Stimulated activated CD4-positive, alpha-beta T cell treated with anti-CD3 and anti-CD28 coated beads, Interleukin-4, amount 100 ng/mL, for 4 hours (primary cell): ENCODE measurements at places on chromosomes 11 and 22.

DNA sequence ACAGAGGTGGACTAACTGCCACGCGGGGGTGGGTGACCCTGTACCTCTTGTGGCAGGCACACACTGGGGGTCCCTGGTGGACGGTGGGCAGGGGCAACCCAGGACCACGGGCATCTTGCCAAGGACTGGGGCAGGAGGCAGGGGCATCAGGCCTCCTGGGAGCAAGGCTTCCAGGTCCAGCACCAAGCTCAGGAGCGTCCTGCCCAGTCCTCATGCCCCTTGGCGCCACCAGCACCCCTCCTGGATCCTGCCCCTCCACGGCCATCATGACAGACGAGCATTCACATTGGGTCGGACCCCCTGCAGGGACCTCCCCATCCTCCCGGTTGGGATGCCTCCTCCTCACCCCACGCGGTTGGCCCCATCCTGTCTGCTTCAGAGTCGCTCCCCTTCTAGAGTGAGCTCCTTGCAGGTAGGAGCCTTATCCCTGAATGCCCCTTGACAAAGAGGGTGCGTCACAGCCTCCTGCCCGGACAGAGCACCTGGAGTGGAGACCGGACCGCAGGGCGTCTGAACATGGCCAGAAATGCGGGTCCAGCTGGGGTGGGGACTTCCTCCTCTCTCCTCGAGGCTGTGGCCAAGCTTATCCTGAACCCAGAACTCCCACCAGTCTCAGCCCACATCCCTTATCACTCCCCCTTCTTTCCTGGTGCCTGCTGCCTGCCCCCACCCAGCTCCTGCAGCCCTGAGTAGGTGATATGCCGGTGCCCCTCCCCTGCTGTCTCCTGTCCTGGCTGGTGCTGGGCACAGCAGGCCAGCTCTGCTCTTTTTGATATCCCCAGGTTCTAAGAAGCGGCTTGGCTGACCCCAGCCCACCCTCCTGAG lies 40.3 kb downstream of the IGF2 start:
- DNase-seq = no peak

DNA sequence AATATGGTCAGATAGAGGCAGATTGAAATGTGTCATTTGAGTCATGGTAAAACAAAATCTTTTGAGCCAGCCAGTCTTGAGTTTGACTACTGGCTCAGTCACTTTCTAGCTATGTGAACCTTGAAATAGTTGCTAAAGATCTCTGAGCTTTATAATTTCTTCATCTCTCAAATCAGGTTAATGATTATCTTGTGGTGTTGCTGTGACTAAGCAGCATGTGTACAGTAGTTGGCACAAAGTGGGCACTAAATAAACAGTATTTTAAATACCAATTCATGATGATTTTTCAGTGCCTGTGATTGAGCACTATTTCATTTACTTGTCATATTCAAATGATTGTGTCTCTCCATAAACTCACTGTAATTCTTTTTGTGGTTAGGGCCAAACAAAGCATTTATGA lies 70.8 kb downstream of the RAB38 start:
- no peak for DNase-seq

- DNase-seq = no peak
Measured at GRCh38 chr11:3357302-3357701, 21.6 kb downstream of the ZNF195 start.

DNA sequence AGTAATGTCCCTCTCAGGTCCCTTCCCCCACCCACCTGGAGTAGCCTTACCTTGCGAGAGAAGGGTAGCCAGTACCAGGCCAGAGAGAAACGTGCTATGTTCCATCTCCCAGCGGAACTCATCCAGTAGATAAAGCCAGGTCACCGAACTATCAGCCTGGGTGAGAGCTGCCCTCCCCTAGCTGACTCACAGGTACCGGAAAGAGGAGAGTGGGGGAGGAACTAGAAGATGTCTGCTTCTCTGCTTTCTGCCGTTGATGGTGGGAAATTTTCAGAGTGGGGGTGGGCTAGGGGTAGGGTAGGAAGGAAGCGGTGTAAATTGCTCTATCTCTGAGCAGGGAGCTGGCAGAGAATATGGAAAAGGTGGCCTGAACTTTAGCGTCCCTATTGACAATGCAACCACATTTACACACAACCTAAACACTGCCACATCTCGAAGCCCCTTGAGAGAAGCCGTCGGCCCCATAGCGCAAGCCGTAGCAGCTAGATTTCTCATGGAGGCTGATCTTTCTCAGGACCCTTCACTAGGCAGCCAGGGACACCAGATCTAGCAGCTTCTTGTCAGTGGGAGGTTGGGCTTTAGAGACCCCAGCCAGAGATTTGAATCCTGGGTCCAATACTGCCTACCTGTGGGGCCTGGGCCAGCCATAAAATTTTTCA lies at the start of gene CD3D:
Gene CD3D (minus strand): TSS at position 203 of the 659 bp plus-strand sequence. CDS start 98 bp downstream, at position 105.
- DNase-seq = peak; percentile 53

GRCh38 chr11:123219066-123219690 lies 24.1 kb upstream of the CLMP start:
- DNase-seq = no peak

DNA sequence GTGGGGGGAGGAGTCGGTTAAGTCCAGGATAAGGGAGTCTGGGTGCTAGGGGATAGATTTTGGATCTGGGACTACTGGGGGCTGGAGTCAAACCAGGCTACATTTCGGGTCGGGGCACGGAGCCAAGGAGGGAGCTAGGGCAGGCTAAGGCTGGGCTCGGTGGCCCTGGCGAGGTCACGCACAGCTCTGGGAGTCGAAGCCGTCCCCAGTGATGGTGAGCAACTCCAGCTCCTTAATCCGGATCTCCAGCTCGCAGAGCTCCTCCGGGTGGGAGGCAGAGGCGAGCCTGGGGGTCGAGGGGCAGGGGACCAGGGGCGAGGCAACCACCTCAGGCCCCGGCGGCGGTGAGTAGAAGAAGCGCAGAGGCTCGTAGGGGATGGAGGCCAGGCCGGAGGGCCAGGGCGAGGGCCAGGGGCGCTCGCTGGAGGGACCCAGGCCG lies 544 bp downstream of the C11orf91 start:
- no peak for DNase-seq

DNA sequence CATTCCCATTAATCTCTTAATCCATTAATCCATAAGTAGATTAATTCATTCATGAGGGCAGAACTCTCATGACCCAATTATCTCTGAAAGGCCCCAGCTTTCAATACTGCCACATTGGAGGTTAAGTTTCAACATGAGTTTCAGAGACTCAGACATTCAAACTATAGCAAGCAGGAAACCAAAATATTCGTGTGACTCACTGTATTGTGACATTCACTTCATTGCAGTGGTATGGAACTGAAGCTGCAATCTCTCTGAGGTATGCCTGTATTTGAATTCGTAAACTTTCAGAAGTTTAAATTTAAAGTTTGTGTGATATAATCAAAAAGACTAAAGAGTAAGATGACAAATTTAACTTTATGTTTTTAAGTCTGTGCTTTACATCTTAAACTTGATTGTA lies 2.9 kb upstream of the OR52J3 start:
- no peak for DNase-seq

- no peak for DNase-seq
Measured at GRCh38 chr11:3140291-3140603, 24.9 kb downstream of the OSBPL5 start.

- no peak for DNase-seq
Measured at GRCh38 chr11:18304745-18305144, 17.2 kb downstream of the HPS5 start.

DNA sequence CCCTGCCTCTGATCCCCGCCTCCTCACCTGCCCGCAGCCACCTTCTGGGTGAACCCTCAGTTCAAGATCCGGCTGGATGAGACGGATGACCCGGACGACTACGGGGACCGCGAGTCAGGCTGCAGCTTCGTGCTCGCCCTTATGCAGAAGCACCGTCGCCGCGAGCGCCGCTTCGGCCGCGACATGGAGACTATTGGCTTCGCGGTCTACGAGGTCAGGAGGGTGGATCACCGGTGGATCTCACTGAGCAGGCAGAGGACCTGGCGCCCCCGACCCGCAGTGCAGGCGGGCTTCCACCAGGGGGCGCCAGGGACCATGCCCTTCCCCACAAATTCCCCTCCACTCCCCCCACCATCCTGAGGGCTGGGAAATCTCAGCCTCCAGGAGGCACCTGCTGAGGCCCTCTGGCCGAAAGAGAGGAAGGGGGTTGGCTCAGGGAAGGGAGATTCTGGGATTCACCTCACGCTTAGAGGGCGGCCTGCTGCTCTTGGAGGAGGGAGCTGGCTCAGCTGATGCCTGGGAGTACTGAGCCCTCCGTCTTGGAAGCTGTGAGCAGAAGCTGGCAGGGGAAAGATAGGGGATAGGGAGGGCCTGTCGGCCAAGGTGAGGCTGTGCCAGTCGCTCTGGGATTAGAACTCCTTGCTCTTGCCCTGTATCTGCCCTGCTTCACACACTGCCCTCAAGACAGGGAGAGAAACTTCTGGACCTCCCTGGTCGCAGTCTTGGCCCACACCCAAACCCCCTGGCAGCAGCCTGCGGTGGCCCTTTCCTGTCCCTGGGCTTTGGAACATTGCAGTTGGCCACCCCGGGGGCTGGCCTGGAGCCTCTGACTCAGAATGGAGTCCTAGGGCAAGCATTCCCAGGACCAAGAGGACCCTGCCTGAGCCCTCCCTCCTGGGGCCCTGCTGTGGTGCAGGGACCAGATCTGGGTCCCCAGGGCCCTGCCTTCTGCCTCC lies 23.2 kb downstream of the CAPN1 start:
- DNase-seq = no peak

GRCh38 chr11:121225382-121225781 lies 67.2 kb upstream of the SC5D start:
- DNase-seq = no peak

DNA sequence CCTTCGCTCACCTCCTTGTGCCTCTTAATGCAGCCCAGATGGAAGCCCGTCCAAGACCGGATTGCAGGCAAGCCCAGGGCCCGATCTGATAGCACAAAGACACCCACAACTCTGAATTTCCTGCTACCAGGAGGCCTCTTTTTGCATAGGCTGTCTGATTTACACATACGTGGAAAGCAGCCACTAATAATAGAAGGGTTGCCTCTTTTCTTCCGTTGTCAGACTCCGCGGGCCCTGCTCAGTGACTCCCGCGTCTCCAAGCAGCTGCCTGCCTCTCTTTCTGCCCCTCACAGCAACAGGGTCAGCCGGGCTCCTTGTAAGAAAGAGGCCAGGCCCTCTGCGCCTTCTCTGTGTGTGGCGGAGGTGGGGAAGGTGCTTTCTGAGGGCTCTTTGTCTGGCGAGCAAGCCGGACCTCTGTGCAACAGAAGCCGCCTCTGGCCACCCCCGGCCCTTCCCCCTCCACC lies 26.7 kb downstream of the FLI1 start:
- DNase-seq = no peak

DNA sequence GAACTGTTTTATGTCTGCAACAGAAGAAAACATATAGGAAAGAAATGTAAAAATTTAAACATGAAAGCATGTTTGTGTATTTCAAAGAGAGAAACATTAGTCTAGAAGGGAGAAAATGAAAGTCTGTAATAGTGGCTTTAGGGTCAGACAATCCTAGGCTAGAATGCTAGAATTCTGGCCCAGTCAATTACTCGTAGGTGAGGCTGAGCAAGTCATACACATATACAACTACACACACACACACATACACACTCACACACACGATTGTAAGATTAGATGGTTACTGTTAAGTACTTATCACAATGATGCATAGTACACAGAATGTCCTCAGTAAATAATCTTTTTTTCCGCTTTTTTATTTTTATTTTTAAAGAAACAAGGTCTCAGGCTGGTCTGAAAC lies 37.7 kb upstream of the PCF11 start:
- DNase-seq = no peak

DNA sequence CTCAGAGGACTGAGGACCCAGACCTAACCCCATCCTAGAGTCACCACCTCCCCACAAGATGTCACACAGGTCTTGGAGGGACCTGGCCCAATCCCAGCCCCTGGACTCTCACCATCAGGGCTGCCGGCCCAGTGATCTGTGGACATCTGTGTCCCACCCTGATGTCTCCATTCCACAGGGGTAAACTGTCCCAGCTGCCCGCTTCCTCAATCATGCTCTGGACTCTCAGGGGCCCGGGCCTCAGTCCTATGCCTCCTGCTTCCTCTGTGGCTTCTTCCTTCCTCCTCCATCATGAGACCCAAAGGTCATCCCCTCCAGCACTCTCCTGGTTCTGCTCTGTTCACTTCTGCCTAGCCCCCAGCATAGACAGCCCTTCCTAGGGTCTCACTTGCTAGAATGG lies 32.2 kb downstream of the ARAP1 start:
- DNase-seq = no peak

- no peak for DNase-seq
Measured at GRCh38 chr22:29266564-29267461, 968 bp downstream of the RHBDD3 start.

- no peak for DNase-seq
Measured at GRCh38 chr22:37304595-37305343, 22.5 kb downstream of the CYTH4 start.

GRCh38 chr22:19598054-19598855 lies 74.0 kb upstream of the CLDN5 start:
- no peak for DNase-seq

DNA sequence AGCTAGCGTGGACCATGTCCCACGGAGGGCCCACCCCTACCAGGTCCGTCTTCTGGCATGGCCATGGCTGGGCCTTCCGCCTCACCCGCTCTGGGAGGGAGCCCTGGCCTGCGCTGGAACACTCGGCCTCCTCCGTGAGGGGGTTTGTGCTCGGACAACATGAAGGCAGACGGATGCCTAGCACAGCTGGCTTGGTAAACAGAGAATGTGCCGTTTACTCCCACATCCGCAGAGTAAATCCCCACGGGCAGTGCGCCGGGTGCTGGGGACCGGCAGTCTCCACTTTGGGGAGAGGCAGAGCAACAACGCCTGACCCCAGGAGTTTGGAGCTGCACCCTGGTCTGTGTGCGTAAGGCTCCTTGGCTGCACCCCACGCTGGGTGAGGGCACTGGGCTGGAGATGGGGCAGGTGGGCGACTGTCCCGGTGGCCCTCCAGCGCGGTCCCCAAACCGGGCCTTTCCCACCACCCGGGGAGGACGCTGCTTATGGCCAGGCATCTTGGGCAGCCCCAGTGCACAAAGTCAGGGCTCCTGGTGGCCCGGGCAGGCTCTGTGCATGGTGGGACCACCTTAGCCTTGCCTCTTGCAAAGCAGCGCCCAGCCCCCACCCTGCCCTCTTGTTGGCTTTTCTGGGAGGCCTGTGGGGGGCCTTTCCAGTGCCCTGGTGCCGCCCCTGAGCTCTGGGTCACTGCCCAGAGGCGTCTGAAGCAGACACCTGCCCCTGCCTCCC lies 30.7 kb upstream of the MUC5AC start:
- DNase-seq = no peak

GRCh38 chr22:30286813-30287647 lies 2.3 kb downstream of the CASTOR1 start:
- peak; percentile 77 for DNase-seq
